ENCODE measurements at places on chromosomes 3 and 15.

GRCh38 chr3:8482263-8482662 lies 19.4 kb upstream of the LMCD1 start:
- DNase-seq, result no peak

- no peak for DNase-seq
Observed at GRCh38 chr3:16427103-16427965, 86.2 kb downstream of the RFTN1 start.

GRCh38 chr15:100809587-100809986 lies 70.0 kb upstream of the ALDH1A3 start:
- no peak for DNase-seq

DNA sequence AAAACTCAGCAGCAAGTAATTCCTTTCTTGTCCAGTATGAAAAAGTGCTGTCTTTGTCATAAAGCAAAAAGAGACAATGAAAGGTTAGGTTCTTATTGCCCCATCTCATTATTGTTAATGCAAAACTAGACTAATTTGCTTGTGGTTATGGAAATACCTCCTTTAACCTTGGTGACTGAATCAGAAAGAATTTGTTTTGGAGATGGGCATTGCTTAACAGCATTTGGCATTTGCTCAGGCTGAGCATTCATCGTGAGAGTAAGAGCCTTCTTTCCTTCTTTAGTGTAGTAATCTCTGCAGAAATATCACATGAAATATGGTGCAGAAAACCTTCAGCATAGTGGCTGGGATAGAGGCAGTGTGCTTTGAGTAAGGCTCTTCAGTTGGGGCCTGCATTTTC lies 103.1 kb downstream of the CNTN6 start:
- DNase-seq, result no peak

All from activated T-helper 1 cell treated with anti-CD3 and anti-CD28 coated beads, Interleukin-2, amount 50 U/mL, for 16 hours (primary cell).